Stimulated activated CD8-positive, alpha-beta memory T cell treated with anti-CD3 and anti-CD28 coated beads, Interleukin-15, amount 100 ng/mL, for 24 hours (primary cell): ENCODE measurements at places on chromosomes 12 and 14.

DNA sequence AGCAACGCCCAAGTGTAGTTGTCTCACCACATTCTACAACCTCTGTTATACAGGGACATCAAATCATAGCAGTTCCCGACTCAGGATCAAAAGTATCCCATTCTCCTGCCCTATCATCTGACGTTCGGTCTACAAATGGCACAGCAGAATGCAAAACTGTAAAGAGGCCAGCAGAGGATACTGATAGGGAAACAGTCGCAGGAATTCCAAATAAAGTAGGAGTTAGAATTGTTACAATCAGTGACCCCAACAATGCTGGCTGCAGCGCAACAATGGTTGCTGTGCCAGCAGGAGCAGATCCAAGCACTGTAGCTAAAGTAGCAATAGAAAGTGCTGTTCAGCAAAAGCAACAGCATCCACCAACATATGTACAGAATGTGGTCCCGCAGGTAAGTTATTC lies 123.0 kb downstream of the ARID2 start:
- no peak for DNase-seq

DNA sequence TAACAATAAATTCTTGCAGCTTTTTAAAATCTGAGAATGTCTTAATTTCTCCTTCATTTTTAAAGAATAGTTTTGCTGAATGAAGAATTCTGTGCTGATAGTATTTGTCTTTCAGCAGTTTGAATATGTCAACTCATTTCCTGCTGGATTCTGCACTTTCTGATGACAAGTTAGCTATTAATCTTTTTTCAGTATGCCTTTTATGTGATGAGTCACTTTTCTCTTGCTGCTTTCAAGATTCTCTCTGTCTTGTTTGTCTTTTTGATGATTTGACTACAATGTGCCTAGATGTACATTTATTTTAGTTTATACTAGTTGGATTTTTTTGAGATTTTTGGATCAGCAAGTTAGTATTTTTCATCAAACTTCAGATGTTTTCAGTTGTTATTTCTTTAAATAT lies 87.9 kb upstream of the AVPR1A start:
- DNase-seq, result no peak

DNA sequence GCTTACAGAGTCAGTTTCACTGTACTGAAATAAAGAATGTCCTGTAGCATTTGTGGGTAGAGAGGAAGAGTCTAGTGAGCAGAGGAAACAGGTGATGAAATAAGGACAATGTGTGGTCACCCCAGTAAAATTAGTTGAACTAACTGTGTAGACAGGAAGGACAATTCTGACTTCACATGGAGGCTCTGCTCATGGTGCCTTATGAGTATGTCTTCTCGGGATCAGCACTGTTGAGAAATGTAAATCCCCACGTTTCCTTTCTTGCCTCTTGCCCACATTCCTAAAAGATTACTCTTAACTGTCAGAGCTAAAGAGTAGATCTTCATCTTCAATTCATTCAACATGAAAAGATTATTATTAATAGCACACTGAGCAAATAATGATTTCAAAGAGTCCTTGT lies 113.2 kb upstream of the FLRT2 start:
- DNase-seq, result no peak

DNA sequence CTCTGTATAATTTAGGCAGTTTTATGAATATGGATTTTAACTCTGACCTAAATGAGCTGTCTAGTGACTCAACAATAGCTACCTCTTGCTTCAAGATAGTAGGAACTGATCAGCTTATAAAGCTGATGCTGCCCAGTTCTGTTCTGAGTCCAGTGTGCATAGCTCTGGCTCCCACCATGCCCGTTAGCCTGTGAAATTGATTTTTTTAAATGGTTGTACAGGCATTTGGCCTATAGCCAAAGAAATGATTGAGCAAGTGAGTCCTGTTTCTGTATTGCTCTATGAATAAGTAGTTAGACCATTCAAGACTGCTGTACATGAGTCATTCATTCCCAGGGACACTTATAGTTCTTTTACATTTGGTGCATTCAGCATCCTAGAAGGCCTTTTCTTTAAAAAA lies 36.4 kb downstream of the SAMD4A start:
- no peak for DNase-seq

DNA sequence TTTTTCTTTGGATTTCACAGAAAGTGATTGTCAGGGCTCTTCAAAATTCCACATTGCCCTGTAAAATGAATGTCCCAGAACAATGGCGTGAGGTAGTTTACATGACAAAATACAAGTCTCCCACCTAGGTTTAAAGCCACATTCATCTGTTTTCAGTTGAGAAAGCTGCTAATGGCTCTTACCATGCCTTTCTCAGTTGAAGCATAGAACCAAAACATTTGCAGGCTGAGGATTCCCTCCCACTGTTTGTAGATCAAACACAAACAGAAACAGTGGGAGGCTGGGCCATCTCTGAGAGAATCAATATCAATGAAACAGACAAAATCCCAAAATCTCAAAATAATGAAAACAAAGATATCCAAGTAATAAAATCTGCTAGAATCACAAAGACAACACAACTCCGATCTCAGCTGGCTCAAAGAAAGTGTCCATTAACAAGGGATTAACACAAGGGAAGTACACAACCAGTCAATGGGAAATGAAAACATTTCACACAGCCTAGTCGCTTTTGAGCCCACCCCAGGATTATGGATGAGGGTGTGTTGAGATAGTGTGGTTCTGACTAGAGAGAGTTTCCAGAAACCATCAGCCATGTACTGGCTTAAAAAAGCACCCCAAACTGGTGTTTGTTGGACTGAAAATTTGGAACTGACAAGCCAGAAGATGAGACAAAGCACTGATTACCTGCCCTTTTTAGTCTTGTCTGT lies 54.5 kb upstream of the TMEM260 start:
- DNase-seq, result no peak

DNA sequence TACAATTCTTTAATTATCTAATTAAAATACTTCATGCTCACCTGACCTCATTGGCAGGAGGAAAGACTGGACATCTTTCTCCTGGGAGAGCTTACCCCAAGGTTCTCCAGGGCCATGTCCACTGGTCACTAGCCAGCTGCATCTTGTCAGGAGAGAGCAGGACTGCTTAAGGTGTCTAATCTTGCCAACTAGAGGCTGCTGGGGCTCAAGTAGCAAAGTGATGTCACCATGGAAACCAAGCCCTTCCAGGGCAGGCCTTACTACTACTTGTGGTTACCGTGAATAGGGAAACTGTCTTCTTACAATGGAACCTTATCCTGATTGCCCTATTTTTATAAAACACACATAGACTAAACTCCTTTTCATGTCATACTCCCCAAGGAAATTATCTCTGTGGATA lies 376.4 kb downstream of the SNAPC1 start:
- DNase-seq, result no peak

DNA sequence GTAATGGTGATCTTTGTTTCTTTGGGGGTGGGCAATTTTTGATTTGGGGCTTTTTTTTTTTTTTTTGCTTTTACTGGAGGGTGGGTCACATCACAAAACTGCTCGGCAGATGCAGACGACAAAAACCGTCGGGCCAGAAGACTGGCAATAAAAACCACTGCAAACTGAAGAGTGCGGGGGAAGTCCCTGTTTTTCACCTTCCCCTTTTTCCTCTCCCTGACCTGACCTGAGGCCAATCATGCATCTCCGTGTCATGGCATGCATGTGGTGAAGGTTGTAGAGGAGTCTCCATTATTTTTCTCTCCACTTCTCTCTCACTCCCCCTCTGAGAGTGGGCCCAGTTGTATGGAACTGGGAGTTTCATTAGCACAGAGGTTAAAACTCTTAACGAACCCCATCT lies 57.5 kb downstream of the AP5M1 start:
- no peak for DNase-seq

GRCh38 chr12:47786662-47787280 lies 13.7 kb downstream of the SLC48A1 start:
- no peak for DNase-seq

- DNase-seq, result no peak
Observed at GRCh38 chr12:26058308-26058707, 66.5 kb downstream of the BHLHE41 start.

- no peak for DNase-seq
Observed at GRCh38 chr12:102740141-102740955, 176.7 kb downstream of the PAH start.

GRCh38 chr12:121722511-121722910 lies 10.0 kb downstream of the TMEM120B start:
- DNase-seq, result no peak

DNA sequence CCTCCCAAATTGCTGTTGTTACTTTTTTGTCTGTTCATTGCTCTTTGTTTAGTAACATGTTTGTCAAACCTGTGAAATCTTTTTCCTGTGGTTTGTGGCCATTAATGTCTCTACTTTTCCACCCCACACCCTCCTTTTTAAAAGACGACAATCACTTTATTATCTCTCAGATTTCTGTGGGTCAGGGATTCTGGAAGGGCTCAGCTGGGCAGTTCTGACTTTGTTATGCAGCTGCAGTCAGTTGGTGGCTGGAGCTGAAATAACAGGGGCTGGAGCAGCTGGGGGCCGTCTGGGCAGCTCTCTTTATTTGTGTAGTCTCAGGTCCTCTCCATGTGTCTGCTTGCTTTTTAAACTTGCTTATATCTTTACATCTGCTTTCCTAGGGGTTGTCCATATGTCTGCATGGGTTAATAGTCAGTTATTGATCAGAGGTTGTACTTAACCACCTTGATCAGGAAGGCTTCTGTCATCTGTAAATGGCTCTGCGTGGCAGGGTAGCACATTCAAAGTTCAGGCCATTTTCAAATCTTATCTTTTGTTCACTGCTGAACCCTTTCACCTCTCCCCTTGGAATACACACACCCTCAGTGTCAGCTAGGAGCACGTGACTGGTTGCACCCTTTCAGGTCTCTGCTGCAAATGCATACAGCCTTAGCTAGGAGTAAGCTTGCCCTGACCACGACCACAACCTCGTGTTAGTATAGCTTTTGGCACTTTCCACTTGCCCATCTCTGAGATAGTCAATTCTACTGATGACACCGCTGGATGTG lies 27.9 kb downstream of the BORCS5 start:
- DNase-seq, result no peak

DNA sequence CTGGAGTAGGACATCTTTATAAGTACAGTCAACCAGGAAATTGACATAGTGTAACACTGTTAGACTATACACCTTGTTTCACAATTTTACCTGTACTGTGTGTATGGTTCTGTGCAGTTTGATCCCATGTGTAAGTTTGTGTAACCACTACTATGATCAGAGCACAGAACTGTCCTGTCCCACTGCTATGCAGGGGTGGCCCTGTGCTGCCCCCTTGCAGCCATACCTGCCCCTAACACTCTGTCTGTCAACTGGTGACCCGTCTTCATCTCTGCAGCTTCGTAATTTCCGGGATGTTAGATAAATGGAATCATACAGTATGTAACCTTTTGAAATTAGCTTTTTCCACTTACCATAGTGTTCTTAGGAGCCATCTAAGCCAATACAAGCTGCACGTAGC lies 58.7 kb upstream of the RD3L start:
- no peak for DNase-seq
